ENCODE measurements at places on chromosomes 1 and 21.

GRCh38 chr1:69315823-69316222 is 251.9 kb upstream of the LRRC7 start:
- no peak for DNase-seq

- peak; percentile 50 for DNase-seq
Measured at GRCh38 chr1:33455539-33456501, 16.6 kb upstream of the ZSCAN20 start.

- DNase-seq, result no peak
Measured at GRCh38 chr1:28326515-28326914, 2.3 kb upstream of the MED18 start.

GRCh38 chr1:10629816-10630571 is 155.2 kb downstream of the PEX14 start:
- no peak for DNase-seq

GRCh38 chr1:53987880-53988279 is 30.1 kb downstream of the LDLRAD1 start:
- DNase-seq, result no peak

- no peak for DNase-seq
Measured at GRCh38 chr1:7513081-7513480, 258.0 kb upstream of the VAMP3 start.

- DNase-seq, result no peak
Measured at GRCh38 chr1:58340185-58340584, 206.3 kb downstream of the OMA1 start.

Measured in CD4-positive, alpha-beta T cell treated with Interleukin-10 for 1 hour (primary cell).